ENCODE measurements at places on chromosomes 2 and 18. TPM values are rescaled to one million over a fixed set of nuclear protein-coding genes. Genes with fewer than 3 reads are reported as not detected.

The ANKRD30B gene
- total RNA-seq = not detected

The DIS3L2 gene
- total RNA-seq = 45.1 TPM

The HOXD12 gene
- 0.58 TPM for total RNA-seq

The TANC1 gene
- 12.8 TPM for total RNA-seq

The CDKL4 gene
- total RNA-seq = 0.79 TPM

The CXCR1 gene
- total RNA-seq = not detected

The EGR4 gene
- total RNA-seq = 1.9 TPM

The IL36RN gene
- total RNA-seq = not detected

The DAPL1 gene
- total RNA-seq = 1.4 TPM

The RAB10 gene
- 135 TPM for total RNA-seq

The TDRD15 gene
- total RNA-seq = not detected

The LTBP1 gene
- total RNA-seq = 2.2 TPM

The OR6B2 gene
- not detected for total RNA-seq

The CAPG gene
- 152 TPM for total RNA-seq

The CERKL gene
- 0.72 TPM for total RNA-seq

The ZNF513 gene
- 21.3 TPM for total RNA-seq

The AMER3 gene
- total RNA-seq = not detected

The RGPD8 gene
- 19.9 TPM for total RNA-seq

The SCYGR5 gene
- total RNA-seq = not detected

The HOXD13 gene
- total RNA-seq = 32.7 TPM

The PAIP2B gene
- 1.1 TPM for total RNA-seq

The ERMN gene
- total RNA-seq = not detected

The GAREM2 gene
- 2.8 TPM for total RNA-seq

The ADD2 gene
- total RNA-seq = 6.6 TPM

The ABCG8 gene
- total RNA-seq = not detected

The TYW5 gene
- total RNA-seq = 8.1 TPM

The IL18RAP gene
- total RNA-seq = not detected

The MIB1 gene
- 92.7 TPM for total RNA-seq

The RAX gene
- total RNA-seq = 19.3 TPM

The ALKAL2 gene
- not detected for total RNA-seq

The DSC2 gene
- total RNA-seq = not detected

The SERPINB12 gene
- total RNA-seq = not detected

The ALPI gene
- total RNA-seq = not detected

The NTSR2 gene
- total RNA-seq = not detected

The CBLN2 gene
- total RNA-seq = 9.7 TPM

The ARHGAP28 gene
- not detected for total RNA-seq

The ADRA2B gene
- total RNA-seq = not detected

The RAB17 gene
- total RNA-seq = 0.62 TPM

The CAVIN2 gene
- total RNA-seq = 0.09 TPM

The ADGRF3 gene
- 1.1 TPM for total RNA-seq

The SLC14A1 gene
- total RNA-seq = not detected

The PSMA8 gene
- total RNA-seq = not detected

The MBOAT2 gene
- total RNA-seq = 65.1 TPM

All from A673 (cell line).